ENCODE measurements at places on chromosomes 1 and 21.

DNA sequence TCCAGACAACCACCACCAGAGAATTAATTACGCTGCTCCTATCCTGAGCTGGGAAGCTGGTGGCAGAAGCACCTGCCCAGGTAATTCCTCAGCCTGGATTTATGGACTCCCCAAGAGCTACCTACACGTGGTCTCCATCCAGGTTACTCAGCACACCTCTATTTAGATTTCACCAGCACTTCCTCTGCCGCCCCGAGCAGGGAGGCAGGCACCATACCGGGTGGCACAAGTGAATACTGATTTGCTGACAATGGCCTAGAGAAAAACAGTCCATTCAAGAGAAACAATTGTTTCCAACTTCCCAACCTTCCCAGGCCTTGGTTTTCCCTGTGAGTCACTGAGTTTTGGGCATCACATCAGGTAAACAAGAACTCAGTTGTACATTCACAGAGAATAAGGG, 134.3 kb downstream of the MATN1 start:
- peak; percentile 0 for DNase-seq

DNA sequence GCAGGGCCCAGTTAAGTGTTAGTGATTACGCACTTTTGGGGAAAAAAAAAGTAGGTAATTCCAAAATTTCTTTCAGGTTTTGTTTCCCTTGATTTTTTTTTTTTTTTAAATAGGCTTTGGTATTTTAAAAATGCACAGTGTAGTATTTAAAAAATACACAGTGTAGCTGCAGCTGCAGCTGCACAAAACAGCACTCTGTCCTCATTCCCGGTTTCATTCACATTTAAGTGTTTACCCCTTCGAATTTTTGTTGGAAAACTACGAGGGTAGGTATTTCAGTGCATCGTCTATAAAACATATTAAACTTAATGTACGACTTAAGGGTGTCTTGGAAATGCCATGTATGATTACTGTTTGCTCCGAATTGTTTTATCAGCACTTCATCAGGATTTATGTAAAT, 3.4 kb downstream of the NEK7 start:
- DNase-seq: no peak

DNA sequence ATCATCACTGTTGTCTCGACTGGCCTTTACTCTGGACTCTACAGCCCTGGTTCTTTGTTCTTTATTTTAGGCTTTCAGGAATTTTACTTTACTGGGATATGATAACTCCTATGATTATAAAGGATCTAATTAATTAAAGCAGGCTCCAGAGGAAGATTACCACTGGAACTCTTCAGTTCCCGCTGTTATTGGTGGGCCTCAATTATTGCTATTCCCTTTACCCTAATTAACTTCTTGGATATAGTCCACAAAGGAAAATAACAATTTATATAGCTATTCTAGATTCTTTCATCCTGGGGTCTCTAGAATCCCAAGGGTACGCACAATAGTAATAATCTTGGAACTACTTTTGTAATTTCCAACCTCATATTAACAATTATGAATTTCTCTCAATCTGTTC, 8.5 kb upstream of the OVAAL start:
- DNase-seq: no peak

DNA sequence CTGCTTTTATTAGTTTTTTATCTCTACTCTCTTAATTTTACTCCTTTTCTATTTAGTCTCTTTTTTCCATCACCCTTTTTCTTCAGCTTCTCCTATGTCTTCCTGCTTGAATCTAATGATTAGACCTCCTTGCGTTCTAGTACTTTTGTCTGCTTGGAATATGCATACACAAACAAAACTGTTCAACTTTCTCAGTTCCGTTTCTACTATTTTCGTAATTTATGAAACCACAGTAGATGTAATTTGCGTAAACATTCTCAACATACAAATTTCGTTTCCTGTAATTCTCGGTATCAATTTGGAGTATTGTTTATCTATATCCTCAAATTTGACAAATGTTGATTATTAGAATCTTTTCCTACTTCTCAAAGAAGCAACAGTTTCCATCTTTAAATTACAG, 772.5 kb downstream of the USP25 start:
- DNase-seq: no peak

GRCh38 chr1:205285381-205286101, 36.0 kb downstream of the NUAK2 start:
- no peak for DNase-seq

- no peak for DNase-seq
Measured at GRCh38 chr1:49226758-49227157, 450.1 kb upstream of the BEND5 start.

- DNase-seq: peak; percentile 67
Measured at GRCh38 chr1:6007318-6008083, 15.3 kb upstream of the NPHP4 start.

DNA sequence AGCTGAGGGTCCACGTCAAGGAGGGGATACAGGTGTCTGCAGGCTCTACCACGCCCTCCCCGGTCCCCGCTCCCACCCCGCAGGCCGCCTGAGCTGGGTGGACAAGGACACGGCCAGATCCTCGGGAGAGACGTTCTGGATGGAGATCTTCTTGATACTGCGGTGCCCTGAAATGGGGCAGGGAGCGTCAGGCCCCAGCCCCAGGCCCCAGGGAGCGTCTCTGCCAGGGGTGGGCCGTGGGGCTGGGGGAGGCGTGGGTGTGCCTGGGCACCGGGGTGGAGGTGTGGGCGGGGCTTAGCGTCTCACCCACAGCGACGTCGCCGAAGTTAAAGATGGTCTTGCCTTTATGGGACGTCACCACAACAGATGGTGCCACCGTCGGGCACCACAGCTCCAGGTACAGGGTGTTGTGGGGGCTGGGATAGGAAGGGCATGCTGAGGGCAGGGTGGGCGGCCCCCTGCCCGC, 7.3 kb upstream of the TMEM52 start:
- no peak for DNase-seq

- no peak for DNase-seq
Measured at GRCh38 chr21:46504666-46505065, 46.0 kb downstream of the DIP2A start.

DNA sequence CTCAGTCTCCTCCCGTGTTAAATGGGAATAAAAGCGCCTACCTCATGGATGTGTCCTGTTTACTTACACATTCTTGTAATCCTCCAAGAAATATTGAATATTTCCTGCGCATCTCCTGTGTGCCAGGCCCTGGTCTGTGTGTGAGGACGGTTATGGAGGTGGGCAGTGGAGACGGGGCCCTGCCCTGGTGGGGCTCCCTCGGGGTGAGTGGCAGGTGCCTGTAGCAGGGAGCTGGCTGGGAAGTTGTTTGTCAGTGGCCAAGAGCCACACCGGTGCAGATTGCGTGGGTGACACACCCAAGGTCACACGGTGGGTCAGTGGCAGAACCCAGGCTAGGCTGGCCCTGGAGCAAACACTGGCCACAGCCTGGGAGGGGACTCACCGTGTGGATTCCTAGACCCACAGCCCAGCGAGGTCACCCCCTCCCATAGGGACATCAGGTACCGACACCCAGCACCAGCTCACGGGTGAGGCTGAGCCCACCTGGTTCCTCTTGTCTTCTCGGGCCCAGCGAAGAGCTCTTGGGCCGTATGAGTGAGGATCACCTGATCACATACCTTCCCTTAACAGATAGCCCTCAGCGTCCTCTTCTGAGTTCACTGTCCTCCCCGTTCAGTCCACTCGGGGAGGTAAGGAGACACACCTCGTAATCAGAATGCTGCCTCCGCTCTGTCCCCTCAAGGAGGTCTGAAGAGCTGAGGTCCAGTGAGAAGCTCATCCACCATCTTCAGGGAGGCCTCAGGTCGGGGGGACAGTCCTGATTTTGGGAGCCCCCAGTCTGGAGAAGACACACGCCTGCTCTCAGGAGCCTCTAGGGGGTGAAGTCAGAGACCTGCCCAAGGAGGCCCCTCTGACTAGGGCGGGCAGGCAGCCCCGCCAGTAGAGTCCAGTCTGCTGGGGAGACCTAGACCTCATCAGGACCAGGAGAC, 349.6 kb downstream of the MATN1 start:
- DNase-seq: no peak

- DNase-seq: no peak
Measured at GRCh38 chr1:223524930-223525451, 131.8 kb downstream of the CCDC185 start.

- peak; percentile 78 for DNase-seq
Measured at GRCh38 chr1:181038399-181038873, 4.7 kb downstream of the MR1 start.

DNA sequence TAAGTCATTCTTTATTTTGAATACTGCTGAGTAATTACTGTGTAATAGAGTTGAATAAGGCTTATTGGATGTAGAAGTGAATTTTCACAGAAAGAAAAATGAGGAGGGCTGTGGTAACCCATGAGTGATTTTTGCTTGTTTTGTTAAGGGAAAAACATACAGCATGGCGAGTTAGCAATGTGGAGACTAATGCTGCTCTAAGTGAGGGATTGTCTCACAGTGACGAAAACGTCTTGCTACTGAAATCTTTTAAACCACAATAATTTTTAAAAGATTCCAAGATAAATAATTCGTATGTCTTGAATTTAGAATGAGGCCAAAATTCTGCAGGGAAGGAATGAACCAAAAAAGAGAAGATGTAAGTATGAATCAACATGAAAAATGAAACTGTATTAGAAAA, 16.2 kb upstream of the PLA2G4A start:
- DNase-seq: peak; percentile 58

DNA sequence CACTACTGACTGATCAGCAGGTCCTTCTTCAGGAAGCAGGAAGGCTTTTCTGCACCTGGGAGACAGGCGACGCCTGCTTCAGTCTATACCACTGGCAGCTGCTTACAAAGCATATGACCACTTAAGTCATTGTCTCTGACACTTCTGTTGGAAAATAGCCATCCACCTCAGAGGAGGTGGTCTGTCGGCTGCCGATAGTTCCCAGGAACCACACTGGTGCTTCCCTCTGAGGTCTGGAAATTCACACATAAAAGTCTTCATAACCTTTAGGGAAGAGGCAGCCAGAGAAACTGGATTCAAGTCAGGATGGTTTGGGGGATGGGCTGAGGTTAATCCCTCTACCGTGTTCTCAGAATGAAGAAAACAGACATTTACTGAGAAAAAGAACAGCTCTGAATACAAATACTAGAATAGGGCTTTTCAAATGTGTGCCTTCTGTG, 15.6 kb upstream of the SRP9 start:
- no peak for DNase-seq

DNA sequence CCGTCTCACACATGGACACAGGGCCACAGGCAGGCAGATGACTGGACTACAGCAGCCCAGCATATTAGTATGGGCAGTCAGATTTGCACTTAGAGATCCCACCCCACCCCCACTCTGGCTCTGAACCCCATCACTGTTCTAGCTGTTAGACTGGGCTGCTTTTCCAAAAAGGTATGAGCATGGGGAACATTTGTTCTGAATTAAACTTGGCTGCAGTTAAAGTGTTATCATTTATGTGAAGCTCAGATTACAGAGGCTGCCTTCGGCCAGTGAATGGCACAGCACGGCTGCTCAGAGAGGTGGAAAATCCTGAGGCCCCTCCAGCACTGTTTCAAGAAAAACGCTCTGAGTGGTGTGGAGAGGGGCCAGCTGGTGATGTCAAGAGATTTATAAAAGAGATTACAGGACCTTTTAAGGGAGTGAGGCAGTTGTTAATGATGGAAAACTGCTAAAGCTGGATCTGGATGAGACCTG, 6.9 kb upstream of the NOS1AP start:
- no peak for DNase-seq

Measured in AG20443 (cell line).